ENCODE measurements at places on chromosomes 3 and 15.

DNA sequence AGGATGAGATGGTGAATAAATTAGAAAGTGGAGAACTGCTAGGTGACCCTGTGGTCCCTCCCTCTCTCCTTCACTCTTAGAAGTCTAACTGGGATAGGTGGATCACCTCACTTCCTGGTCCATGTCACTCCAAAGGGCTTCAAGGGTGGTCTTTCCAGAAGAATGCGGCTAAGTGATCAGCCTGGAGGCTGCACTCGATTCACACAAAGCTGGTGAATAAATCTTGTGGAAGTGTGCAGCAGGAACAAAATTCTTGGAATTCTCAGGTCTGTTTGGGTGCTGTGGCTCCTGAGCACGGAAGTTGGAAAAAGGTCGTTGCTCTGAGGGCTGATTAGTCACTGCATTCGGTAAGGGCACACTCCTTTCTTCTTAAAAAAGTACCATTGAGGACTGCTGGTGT, 46.3 kb downstream of the GASK1A start:
- DNase-seq, result no peak

- DNase-seq, result no peak
Observed at GRCh38 chr15:22845289-22845900, 6.9 kb downstream of the NIPA2 start.

GRCh38 chr3:195094191-195094921, 176.6 kb downstream of the XXYLT1 start:
- no peak for DNase-seq

DNA sequence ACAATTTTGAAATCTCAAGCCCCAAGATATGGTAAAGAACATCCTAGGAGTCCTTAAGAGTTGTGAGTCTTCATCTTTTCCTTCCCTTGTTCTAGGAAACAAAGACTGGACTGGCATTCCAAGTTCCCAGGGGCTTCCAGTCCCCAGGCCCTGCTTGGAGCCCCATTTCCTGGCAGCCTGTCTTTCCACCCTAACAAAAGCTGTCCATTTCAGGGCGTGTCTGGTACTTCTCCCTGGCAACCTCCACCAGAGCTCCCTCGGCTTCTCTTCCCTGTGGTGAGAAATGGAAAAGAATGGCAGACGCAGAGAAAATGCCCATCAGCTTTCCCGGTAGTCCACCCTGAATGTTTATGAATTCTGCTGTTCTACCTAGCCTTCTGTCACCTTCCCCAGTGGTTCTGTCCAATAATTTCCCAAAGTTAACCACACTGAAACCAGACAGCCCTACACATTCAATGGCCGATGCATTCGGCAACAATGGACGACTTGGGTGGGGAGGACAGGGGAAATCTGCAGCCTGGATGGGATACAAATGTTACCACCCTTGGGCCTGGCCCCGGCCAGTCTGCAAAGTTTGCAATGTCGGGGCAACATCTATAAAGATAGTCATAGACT, 6.8 kb downstream of the RAB6B start:
- no peak for DNase-seq

- no peak for DNase-seq
Observed at GRCh38 chr3:47578119-47578632, 489 bp downstream of the CSPG5 start.

DNA sequence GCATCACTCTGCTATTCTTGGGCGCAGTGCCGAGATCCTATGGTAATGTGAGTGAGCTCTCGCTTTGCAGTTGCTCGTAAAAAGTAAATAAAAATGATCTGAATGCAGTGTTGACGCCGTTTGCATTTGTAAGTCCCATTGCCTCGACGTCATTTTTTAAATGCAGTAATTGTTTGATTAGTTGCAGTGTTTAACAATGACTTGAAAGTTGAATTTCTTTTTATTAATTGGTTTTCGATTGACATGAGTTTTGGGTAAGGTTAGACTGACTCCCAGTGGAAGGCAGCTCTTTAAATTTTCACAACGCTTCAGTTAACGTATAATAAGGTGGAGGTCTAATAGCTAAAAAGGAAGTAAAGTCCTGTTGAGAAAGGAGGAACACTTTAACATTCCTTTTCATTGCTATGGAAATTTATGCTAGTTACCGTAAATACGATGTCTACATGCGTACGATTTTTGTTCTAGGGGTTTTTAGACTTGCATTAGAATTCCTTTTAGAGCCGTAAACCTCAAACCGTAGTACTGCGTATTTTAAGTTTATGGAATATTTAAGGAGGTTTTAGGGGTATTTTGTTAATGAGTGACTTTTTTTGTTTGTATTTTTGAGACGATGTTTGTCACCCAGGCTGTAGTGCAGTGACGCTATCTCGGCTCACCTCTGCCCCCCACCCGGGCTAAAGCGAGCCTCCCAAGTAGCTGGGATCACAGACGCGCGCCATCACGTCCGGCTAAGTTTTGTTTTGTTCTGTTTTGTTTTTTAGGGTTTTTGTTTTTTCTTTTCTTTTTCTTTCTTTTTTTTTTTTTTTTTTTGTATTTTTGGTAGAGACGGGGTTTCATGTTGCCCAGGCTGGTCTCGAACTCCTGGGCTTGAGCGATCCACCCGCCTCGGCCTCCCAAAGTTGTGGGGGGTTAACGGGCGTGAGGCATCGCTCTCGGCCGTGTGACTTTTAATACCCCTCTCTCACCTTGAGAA, 1.4 kb downstream of the MORF4L1 start:
- no peak for DNase-seq

DNA sequence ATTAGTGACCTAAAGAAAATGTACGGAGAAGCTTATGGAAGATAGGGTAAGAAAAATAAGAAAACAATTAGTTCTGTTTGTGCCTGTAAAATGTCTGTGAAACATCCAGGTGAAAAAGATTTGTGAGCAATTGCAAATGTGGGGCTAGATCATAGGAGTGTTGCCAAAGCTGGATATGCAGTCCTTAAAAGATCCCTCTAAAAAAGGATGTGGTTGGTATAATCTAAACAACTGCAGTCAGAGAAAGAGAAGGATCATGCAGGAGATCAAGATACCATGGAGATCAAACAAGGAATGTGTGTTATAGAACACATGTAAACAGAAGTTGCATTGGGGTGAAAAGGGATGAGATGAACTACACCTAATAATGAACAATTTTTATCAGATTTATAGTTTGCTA, 116.8 kb downstream of the ALCAM start:
- no peak for DNase-seq

GRCh38 chr3:10273702-10274305, 18.9 kb downstream of the GHRL start:
- no peak for DNase-seq

- DNase-seq, result no peak
Observed at GRCh38 chr3:185847506-185847905, 22.7 kb upstream of the IGF2BP2 start.

GRCh38 chr3:178205740-178206139, 330.5 kb upstream of the KCNMB2 start:
- no peak for DNase-seq

Data from renal cortex interstitium (tissue), 15 donors.